Ecto neural progenitor cell (in vitro differentiated cells): ENCODE measurements at places on chromosomes 6 and 20.

GRCh38 chr20:46951405-46951804 is 56.8 kb downstream of the EYA2 start:
- no peak for DNase-seq

- no peak for DNase-seq
Measured at GRCh38 chr6:110755411-110755834, 59.8 kb downstream of the CDK19 start.

GRCh38 chr6:70844301-70844700 is 112.6 kb downstream of the B3GAT2 start:
- DNase-seq = no peak

- DNase-seq = no peak
Measured at GRCh38 chr6:123808556-123808955, 4.9 kb downstream of the NKAIN2 start.

- DNase-seq = no peak
Measured at GRCh38 chr6:151661928-151662327, 145.6 kb upstream of the ESR1 start.

- DNase-seq = no peak
Measured at GRCh38 chr6:57305761-57306160, 11.7 kb upstream of the PRIM2 start.

- DNase-seq = no peak
Measured at GRCh38 chr6:157488716-157489118, 107.7 kb downstream of the ZDHHC14 start.

- DNase-seq = no peak
Measured at GRCh38 chr6:99334526-99335127, 14.8 kb downstream of the FAXC start.

DNA sequence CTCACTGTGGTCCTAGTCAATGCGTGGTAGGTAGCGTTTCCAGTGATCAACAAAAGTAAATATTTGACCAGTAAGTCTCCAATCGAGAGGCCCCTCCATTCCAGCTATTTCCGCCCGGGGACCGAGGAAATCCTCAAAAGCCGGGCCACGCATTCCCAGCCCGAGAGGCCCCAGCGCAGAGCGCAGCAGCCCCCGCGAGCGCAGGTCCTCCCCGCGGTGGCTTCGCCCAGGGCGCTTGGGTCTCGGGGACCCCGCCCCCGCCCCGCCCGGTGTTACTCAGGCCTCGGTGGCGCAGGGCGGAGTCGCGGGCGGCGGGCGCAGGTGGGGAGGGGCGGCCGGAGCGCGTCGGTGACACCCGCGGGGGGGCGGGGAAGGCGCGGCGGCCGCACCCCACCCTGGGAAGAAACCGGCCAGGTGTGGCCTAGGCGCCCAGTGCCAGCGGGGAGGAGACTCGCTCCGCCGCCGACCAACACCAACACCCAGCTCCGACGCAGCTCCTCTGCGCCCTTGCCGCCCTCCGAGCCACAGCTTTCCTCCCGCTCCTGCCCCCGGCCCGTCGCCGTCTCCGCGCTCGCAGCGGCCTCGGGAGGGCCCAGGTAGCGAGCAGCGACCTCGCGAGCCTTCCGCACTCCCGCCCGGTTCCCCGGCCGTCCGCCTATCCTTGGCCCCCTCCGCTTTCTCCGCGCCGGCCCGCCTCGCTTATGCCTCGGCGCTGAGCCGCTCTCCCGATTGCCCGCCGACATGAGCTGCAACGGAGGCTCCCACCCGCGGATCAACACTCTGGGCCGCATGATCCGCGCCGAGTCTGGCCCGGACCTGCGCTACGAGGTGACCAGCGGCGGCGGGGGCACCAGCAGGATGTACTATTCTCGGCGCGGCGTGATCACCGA is at the start of gene DSP:
TSS of gene DSP (plus strand) at position 497 of the 890 bp plus-strand sequence. CDS start at position 742, 245 bp downstream.
- peak; percentile 82 for DNase-seq

DNA sequence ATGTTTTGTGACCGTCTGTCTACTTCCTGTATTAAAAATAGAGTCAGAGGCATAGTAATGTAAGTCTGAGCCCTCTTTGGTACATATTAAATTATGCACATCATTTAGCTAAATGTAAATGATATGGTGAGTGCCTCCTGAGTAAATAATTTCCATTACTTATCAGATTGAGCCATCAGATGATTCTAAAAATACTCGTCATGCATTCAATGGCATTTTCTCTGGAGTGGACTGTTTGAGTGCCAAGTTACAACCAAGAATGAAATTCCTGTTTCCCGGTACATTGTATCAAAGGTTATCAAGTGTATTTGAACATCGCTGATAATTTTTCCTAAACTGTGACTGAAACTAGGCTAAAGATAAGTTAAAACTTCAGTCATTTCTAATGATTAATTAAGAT is 81.0 kb downstream of the AKAP7 start:
- DNase-seq = no peak

GRCh38 chr20:59006167-59006863 is 739 bp downstream of the CTSZ start:
- no peak for DNase-seq

DNA sequence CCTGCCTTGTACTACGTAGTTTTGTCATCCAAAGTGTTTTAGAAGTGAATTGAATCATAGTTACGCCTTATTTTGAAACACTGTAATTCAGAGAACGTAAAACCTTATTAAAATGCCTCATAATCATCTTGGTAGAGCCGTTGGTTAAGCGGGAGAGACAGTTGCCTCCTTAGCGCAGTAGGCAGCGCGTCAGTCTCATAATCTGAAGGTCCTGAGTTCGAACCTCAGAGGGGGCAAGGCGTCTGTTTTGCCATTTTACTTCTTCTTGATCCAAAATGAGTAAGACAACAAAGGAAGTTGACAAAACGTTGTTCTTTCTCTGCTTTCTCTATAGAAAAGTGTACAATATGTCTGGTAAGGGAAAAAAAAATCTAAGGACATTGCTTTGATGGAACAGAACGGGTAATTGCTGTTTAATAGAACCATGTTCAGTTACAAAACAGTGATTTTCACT is 20.7 kb upstream of the TRIM27 start:
- peak; percentile 77 for DNase-seq

GRCh38 chr6:12995419-12995818 is 278.9 kb downstream of the PHACTR1 start:
- DNase-seq = no peak
